ENCODE measurements at places on chromosomes 6 and 20. TPM values are rescaled to one million over a fixed set of nuclear protein-coding genes. Genes with fewer than 3 reads are reported as not detected.

DNA sequence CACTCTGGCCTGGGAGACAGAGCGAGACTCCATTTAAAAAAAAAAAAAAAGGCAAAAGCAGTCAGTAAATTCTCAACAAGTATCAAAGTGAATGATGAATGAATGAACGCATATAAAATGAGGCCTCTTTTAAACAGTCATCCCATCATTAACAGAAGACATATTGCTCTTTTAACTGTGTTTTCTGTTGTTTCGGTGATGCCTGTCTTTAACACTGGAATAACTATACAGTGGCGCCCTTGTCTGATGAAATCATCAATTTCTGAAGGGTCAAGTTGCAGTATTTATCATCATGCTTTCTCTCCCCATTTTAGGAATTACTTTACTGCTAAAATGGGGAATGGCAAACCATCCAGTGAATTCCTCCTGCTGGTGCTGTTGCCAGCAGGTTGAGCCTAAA, 45.7 kb upstream of the SNX9 start:
- no peak for DNase-seq

DNA sequence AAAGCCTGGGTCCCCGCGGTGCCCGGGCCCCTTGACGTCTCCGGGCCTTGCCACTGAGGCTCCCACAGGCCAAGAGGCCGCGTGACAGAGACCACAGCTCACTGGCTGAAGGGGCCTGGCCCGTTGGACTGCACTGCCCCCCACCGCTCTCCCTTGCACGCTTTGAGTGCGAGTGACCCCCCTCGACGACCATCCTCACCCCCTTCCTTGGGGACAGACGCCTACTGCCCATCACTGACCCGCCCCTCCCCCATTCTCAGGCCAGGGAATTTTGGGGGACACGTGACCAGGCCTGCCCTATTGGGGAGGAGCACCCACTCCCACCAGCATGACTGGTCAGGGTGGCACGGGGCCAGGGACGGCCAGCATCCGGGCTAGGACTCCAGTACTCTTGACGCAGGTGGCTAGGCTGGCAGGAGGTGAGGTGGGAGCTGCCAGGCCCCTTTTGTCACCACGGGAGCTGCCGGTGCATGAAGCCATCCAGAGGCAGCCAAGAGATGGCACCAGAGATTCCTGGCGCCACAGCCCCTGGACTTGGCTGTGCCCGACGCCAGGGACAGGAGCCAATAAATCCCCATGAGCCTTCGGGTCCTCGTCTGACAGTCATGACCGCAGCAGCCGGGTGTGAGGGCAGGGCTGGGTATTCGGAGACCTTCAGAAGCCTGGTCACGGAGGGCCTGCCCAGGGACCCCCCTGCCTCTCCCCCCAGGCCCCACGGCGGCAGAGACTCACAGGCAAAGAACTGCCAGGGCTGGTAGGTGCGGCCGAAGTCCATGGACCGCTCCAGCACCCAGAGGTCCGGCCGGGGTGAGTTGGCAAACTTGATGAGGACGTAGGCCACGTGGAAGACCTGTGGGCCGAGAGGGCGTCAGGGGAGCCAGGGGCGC, 14.5 kb downstream of the LAMA5 start:
- no peak for DNase-seq

DNA sequence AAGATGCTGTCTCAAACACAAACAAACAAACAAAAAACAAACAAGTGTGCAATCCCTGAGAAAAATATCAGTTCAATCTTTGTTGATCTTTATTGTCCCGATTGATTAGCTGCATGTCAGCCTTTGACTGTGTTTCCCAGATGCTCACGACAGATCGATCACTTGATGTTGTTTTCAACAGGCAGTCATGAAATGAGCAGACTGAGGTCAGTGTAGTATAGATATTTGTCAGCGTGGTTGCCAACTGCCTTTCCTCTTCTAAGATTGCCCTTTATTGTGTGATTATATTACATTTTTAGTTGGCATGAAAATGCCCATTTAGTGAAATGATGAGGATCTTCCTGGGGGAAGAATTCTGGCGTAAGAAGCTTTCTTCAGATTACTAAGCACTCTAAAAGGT, 25.6 kb downstream of the UTRN start:
- DNase-seq, result no peak

DNA sequence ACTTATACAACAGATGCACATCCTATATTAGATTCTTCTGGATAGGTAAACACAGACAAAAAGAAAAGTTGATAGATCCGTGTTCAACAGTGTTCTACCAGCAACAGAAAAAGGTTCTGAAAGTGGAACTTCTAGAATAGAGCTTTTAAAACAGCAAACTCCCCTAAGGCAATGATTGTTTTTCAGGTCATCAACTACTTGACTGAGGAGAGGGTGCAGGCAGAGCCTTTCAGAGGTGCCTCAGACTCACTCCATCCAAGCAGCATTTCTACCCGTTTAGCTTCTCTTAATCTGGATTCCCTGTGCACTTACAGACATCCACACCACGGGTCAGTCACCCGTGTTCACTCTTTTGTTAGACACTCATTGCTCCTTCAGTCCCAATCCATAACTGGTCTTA, 28.9 kb downstream of the FYN start:
- no peak for DNase-seq

DNA sequence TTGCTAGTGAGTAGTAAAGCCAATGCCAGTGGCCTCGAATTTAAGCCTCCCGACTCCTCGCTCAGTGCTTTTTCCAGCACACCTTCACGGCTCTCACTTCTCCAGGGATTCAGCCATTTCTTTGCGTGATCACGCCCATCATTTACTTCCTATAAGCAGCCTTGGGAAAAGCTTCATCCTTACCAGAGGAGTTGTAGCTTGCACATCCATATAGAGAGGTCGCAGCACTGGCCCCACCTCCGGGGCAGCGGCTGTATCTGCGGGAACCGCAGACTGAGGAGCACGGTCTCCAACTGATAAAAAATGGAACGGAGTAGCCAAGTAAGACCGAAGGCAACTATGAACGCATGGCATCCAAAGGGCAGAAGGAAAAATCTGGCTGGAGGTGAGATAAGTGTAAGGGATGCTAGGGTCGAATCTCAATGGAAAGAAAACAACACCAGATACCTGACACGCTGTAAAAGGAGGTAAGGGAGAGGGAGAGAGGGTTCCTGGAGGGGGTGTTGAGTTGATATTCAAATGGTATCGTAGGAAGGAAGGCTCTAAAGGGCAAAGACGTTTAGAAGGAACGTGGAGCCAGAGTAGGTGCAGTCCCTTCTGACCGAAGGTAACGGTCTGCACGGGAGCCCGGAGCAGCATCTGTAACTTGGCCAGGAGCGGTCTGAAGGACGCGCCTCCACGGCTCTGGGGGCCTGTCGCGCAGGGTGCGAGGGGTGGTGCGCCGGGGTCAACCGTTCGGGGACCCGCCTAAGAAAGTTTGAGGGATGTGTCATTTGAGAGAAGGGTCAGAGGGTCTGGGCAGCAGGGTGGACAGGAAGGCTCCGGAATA, 640 bp downstream of the NFS1 start:
- peak; percentile 48 for DNase-seq

GRCh38 chr6:3948866-3949265, 99.7 kb downstream of the FAM50B start:
- no peak for DNase-seq

DNA sequence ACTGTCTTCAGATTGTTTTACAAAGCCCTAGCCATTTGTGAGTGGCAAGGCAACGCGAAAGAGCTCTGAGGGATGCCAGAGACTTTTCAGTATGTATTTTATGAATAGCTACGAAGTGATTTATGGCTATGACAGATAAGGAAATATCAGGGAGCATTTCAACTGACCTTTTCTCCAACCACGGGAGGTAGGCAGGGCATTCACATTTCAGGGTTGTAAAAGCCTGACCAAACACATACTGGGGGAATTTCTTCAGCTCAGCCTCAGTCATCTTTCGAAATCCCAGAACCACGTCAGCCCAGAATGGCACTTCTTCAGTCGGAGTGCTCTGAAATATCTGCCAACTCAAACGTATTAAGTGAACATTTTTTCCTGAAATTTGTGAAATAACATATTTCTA, 10.8 kb downstream of the DDO start:
- no peak for DNase-seq

- DNase-seq, result no peak
Measured at GRCh38 chr6:138455746-138456400, 43.4 kb downstream of the NHSL1 start.

- no peak for DNase-seq
Measured at GRCh38 chr20:48698507-48699267, 129.1 kb downstream of the PREX1 start.

GRCh38 chr6:27507041-27507956, 34.4 kb upstream of the ZNF184 start:
- DNase-seq, result no peak

GRCh38 chr6:112557961-112558360, 210.8 kb downstream of the RFPL4B start:
- DNase-seq, result no peak

DNA sequence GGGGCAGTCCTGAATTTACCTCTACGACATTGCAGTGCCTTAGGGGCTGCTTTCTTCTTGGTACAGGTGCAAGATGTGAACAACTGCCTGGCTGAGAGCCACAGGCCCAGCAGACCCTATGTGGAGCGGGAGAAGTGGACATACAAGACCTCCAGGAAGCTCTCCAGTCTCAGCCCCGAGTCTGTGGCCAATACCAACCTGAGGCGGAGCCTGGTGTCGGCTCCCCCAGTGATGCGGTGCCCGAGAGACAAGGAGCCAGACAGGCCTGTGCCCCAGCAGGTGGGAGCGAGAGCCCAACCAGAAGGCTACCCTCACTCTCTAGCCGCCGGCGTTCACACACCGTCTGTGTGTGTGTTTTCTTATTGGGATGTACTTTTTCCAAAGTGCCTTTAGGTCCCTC, 59.6 kb downstream of the EFCAB8 start:
- no peak for DNase-seq

GRCh38 chr6:118277631-118278030, 270.5 kb upstream of the PLN start:
- no peak for DNase-seq

DNA sequence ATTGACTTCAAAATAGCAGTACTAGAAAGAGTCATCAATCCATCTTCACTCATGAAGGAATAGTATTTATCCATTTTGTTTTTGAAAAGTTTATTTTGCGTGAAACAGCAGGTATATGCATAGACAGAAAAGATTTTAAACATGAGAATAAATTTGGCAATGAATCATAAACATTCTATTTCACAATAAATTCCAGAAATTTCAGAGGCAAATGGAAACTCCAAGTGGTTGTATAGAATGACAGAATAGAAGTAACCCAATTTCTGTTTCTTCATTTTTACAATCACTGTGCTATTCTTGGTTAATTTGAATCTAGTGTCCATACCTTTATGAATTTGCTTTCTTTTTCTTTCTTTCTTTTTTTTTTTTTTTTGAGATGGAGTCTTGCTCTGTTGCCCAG, 173.0 kb upstream of the ECI2 start:
- no peak for DNase-seq

DNA sequence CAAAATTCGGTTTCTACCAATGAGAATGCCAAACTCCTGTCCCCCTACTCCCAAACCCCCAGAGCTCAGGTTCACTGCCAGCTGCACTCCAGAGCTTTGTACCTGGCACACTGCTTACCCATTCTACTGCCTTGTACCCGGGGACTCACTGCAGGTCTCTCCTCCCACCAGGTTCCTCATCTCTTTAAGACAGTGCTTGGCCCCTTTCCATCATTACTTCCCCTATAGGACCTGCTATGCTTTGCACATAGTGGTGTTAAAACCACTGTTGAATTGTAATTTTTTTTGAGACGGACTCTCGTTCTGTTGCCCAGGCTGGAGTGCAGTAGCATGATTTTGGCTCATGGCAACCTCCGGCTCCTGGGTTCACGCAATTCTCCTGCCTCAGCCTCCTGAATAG, 25.9 kb downstream of the LYRM4 start:
- DNase-seq, result no peak

DNA sequence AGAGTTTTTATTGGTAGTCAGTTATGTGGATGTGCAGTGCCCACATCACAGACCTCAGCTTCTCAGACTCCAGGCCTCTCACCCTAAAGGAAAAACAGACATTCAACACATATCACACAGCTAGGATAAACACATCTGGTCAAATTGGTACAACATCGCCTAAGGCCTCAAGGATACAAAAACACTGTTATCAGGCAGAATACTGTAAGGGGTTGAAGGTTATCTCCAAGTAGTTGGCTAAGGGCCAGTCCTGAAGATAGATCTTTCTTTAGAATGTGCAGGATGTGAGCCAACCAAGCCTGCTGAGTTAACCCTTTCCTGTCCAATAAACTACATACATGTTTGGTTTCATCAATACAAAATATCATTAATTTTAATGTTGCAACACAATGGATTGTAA, 308.4 kb upstream of the GJE1 start:
- DNase-seq, result no peak

DNA sequence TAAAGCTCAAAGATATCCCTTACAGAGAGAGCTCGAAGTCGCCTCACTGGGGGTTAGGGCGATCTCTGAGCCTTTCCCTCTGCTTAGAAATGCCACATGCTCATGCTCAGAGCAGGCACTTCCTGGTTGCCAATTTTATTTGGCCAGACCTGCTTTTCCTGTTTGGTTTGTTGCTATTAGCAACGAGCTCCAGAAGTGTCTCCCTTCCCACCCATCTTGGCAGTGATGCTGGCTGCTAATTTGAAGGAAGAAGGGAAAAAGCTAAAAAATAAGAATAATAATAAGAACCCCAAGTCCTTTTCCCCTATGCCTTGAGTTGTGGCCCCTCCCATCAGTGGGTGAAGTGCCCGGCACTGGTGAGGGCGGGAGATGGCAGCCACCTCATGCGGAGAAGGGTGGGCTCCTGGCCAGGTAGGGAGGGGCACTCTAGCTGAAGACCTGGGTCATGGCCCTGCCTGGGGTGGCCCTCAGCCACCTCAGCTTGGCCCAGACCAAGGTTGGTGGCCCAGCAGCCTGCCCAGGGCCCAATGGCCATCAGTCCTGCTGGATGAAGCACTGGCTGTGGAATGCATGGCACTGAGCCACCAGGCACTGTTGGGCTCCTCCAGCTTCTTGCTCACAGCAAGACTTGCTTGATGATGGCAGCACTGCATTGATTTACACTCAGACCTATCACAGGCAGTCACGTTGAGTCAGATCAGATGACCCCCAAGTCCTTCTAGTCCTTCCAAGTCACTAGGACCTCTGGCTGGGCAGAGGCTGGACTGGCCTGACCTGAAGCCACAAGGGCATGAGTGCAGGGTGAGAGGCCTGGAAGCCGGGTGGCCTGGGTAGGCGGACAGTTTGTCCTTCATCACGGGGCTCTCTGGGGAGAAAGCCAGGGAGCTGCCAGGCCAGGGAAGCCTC, 79.0 kb downstream of the SYNJ2 start:
- DNase-seq, result peak; percentile 85

- peak; percentile 92 for DNase-seq
Measured at GRCh38 chr20:49979030-49979832, 3.5 kb upstream of the SNAI1 start.

- DNase-seq, result no peak
Measured at GRCh38 chr20:57555457-57556184, 5.3 kb upstream of the PCK1 start.

GRCh38 chr20:43529457-43530153, 22.1 kb downstream of the L3MBTL1 start:
- DNase-seq, result no peak

COX4I2 gene
- 1.9 TPM for total RNA-seq

KHDRBS2 gene
- 7.4 TPM for total RNA-seq

GJA10 gene
- total RNA-seq, result not detected

TGM3 gene
- 0.46 TPM for total RNA-seq

RAET1E gene
- total RNA-seq, result 0.31 TPM

HLA-DRA gene
- 411 TPM for total RNA-seq

ZHX3 gene
- 48.6 TPM for total RNA-seq

TMEM217 gene
- total RNA-seq, result 1.2 TPM

Data from upper lobe of left lung (tissue), 6 donors.